Stimulated activated CD4-positive, alpha-beta T cell treated with anti-CD3 and anti-CD28 coated beads, Interleukin-4, amount 100 ng/mL, for 4 hours (primary cell): ENCODE measurements at places on chromosomes 3 and 15.

- no peak for DNase-seq
These were observed 557.9 kb downstream of the DIPK2A start for GRCh38 chr3:144529566-144529965.

GRCh38 chr3:194785315-194785714 lies 99.6 kb downstream of the FAM43A start:
- no peak for DNase-seq

- DNase-seq = no peak
These were observed 95.0 kb upstream of the PLSCR4 start for GRCh38 chr3:146345900-146346299.

- DNase-seq = no peak
These were observed 222.9 kb downstream of the TPRG1 start for GRCh38 chr3:189394599-189395121.

GRCh38 chr15:91186904-91187656 lies 87.0 kb downstream of the SV2B start:
- no peak for DNase-seq

DNA sequence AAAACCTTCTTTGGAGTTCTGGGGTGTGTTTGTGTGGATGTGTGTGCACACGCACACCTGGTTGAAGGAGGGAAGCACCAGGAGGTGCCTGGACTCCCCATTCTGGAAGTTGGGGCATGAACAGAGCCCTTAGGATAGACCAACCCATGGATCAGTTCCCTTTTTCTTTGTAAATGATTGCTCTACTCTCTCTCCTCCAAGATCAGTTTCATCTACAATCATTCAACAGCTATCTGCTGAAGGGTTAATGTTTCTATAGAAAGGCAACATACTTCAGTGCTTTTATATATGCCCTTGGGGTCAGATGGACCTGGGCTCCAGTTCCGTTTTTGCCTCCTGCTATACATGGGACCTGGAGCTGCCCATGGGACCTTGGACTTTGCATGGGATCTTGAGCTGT lies 352.1 kb upstream of the CFAP20DC start:
- no peak for DNase-seq

GRCh38 chr3:14976317-14976716 lies 28.9 kb downstream of the NR2C2 start:
- no peak for DNase-seq
